Fibroblast of lung (primary cell): ENCODE measurements at places on chromosomes 2 and 18.
A peak's percentile ranks its signal among the peaks of the same experiment; 100 is the strongest.

DNA sequence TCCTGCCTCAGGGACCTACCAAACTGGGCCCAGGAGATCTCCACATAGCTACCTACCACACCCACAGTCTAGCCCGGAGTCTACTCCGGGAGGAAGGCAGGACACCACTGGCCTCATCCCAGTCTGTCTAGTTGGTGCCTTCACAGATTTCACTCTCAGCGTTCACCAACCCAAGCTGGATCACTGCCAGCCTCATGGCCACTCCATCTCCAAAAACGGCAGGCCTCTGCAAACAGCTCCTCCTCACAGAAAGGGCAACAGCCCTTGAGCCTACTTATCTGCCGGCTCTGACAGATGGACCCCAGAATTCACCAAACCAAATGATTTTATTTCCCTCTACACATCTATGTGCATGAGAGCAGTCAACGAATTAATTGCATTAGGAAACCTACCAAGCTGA lies 61.3 kb downstream of the NCKAP5 start:
- no peak for DNase-seq

DNA sequence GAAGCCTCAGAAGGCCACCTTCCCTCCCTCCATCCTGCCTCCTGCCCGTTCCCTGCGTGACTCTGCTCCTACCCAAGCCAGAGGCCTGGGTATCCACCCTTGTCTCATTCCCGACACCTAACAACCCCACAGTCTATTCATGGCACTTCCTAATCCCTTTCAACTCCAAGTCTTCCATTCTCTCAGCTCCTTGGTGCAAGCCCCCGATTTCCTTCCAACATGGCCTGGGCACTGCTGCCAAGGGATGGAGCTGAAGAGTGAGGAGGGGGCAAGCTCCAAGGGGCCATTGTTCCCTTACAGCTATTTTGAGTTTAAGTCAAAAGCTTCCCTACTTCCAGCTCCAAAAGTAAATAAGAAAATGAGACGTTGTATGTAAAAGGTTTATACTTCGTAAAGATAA lies 84.8 kb upstream of the ASB18 start:
- DNase-seq: no peak

DNA sequence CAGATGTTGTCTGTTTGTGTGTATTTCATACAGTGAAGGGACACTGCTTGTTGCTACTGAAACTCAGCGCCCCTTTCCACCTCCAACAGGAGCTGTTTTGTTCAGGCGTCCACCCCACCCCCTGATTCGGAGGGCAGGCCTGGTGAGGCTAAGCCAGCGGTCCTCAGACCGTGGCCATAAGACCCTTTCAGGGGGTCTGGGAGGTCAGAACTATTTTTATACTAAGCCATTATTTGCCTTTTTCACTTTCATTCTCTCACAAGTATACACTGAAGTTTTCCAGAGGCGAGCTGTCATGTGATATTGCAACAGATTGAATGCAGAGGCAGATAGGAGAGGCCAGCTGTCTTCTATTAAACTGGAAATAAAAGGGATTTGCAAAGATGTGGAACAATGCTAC lies 39.7 kb upstream of the IGFBP5 start:
- no peak for DNase-seq

DNA sequence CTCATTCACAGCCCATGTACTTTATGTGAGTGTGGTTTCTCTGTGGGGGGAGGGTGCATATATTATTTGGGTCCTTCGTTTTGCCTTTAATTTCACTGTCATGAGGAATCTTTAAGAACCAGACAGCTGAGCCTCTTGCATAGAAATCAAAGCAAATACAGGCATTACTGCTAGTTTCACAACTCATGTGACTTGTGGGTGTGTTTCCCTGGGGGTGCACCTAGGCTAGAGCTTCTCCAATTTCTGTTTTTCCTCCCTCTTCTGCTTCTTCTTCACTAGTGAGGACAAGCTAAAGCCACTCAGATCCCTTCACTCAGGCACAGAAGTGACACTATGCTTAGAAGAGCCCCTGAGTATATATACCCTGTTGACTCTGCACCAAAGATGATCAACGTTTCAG lies 131.4 kb downstream of the ACOXL start:
- DNase-seq: no peak

DNA sequence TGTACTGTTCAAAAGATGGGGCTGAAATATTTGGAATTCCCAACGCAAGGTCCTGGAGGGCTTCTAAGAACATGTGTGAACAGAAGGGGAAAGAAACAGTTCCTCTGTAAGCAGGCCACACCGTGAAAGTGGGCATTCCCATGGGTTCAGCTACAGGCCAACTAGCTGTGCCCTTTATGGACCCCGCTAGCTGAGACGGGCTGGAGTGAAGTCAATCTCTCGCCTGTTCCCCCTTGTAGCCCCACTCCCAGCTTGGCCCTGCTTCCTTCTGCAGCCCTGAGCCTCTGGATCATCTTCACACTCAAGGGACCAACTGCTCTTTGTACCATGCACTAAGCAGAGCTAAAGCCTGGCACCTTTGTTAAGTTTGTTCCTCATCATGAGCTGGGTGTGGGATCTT lies 55.4 kb downstream of the POLR1A start:
- DNase-seq: no peak

GRCh38 chr2:223513771-223514455 lies 88.2 kb downstream of the SCG2 start:
- DNase-seq: peak; percentile 57

DNA sequence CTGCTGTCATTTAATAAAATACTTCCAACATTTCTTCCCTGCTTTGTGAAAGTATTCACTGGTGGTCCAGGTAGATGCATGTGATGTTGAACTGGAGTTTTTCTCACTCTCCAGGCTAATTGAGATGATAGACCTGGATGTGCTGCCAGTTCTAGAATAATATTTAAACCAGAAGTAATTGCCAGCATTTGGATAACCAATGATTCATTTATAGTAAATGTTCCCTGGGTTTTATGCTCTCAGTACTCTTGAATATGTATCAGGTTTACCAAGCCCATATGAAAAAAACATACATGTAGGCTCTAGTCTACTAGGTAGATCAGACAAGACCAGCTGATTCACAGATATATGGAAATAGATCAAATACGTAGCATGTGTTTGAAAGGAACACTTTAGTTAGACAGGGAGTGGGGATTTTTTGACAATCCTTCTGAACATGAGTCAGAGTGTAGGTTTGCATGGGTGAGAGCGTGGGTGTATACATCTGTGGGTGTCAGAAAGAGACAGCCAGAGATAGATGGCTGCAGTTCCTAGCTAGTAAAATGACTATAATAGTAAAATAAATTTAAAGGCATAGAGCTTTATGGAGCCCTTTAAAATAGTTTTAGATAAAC lies 115.1 kb downstream of the NAB1 start:
- no peak for DNase-seq

GRCh38 chr2:46806526-46806925 lies 109.1 kb downstream of the MCFD2 start:
- peak; percentile 70 for DNase-seq

DNA sequence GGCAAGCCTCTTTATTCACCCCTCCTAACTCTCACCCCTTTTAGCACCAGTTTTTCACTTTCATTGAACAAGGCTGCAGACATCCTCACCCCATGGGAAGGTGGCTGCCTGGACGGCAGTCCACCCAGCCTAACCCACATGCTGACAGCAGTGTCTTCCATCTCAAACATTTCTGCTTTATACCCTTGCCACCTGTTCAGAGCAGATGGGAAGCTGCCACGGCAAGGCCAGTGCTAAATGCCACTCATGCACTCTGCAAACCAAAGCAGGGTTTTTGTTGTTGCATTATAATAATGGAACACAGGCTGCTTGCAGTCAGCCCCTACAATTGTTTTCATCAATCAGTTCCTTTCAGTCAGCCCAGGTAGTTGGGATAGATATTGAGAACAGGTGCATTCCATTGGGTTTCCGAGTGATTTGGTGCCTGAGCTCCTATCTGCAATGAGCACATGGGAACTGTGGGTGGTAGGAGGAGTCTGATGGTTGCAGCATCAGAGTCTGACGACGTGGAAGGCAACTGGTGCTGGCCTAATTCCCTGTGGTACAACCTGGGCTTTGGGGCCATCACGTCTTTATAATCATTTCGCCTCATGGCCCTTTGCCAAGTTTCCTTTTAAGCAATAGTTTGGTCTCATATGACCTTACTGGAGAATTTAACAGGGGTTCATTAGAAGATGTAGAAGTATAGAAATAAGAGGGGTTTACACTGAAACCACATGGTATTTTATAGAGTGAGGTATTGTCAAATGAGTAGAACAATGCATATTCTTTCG lies 252.5 kb upstream of the SP5 start:
- no peak for DNase-seq

DNA sequence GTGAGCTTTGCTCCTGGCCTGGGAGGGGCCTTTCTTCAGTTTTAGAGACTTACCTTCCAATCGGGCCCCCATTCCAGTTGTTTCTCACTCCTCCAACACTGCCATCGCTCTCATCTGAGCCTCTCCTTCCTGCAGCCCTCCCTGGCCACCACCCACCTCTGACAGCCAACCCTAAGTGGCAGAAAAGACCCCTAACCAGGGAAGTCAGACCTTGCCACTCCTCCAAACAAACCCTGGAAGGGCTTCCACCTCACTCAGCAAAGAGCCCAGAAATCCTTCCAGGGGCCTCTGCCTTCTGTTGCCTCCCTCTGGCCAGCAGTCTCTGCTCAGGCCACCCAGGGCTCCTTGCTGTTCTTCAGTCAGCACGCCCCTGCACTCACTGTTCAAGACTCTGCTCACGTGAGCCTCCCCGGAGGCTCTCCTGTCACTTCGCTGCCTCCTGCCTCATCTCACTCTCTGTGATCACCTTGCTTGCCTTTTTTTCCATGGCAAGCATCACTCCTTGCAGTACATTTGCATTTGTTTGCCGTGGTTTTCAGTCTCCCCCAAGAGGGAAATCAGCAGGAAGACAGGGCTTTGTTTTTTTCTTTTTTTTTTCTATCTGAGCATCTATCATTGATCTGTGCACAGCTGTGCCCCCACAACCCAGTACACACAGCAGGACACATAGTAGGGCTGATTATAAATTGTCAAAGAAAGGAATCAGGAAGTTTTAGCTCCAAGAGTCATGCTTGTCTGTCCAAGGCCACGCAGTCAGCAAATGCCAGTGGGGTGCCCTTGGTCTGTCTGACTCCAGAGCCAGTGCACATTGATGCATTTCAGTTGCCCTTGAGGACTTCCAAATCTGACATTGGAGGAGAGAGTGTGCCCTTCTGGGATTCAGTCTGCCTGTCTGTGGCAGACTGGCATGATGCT lies 83.9 kb downstream of the INHBB start:
- DNase-seq: no peak

GRCh38 chr18:9737472-9738121 lies 29.5 kb downstream of the RAB31 start:
- DNase-seq: peak; percentile 75

GRCh38 chr2:104140361-104140760 lies 713.6 kb upstream of the POU3F3 start:
- DNase-seq: no peak

DNA sequence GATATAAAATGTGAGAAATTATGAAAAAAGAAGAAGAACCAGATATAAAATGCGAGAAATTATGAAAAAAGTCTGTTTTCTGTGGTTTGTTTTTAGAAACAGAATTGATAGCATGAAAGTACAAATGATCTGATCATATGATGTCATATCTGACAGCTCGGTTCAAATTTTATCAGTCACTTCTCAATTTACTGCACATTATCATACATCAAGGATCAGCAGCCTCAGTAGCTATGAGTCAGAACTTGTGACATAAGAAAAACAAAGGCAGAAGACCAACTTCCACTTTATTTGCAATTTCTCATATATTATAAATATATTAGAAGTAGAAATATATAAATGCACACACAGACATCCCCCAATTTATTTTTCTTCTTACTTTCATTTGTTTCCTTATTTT lies 634.0 kb downstream of the LRP1B start:
- DNase-seq: peak; percentile 27

GRCh38 chr2:239264492-239264837 lies 136.4 kb downstream of the HDAC4 start:
- peak; percentile 53 for DNase-seq

GRCh38 chr2:3125001-3125760 lies 252.4 kb downstream of the EIPR1 start:
- no peak for DNase-seq

DNA sequence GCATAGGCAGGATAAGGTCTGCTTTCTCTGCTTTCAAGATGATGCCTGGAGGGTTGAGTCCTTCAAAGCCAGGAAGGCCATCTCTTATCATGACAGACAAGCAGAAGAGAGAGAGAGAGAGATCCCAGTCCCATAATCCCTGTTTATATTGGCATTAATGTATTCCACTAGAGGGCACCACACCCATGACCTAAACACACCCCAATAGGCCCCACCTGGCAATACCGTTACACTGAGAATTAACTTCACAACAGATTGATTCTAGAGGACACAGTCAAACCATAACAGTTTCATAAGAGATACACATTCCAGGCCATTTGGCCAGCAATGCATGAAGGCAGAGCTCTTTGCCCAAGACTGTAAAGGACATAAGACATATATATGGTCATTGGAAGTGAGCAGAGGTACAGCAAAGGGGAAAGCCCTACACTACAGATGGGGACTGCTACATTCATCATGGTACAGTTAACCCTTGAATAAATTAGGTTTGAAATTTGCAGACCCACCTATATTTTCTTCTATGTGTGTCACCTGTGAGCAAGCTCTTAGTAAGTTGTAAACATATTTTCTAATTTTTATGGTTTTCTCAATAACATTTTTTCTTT lies 1516.1 kb downstream of the RPIA start:
- no peak for DNase-seq

DNA sequence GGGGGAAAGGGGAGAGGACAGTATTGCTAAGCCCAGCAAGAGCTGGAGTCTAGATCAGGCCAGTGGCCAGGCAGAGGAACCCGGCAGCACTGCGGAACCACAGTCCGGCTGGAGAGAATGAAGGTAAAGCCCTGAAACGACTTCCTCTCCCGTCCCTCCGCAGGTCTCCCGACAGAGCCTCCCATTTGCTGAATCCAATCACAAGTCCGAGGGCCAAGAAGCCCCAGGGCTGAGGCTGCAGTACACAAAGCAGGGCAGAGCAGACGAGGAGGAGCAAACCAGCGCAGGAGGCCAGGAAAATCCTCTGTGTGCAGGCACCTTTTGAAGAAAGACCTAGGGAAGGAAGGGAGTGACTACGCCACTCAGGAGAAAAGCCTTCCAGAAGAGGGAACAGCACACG lies 104.4 kb downstream of the OSBPL1A start:
- no peak for DNase-seq

DNA sequence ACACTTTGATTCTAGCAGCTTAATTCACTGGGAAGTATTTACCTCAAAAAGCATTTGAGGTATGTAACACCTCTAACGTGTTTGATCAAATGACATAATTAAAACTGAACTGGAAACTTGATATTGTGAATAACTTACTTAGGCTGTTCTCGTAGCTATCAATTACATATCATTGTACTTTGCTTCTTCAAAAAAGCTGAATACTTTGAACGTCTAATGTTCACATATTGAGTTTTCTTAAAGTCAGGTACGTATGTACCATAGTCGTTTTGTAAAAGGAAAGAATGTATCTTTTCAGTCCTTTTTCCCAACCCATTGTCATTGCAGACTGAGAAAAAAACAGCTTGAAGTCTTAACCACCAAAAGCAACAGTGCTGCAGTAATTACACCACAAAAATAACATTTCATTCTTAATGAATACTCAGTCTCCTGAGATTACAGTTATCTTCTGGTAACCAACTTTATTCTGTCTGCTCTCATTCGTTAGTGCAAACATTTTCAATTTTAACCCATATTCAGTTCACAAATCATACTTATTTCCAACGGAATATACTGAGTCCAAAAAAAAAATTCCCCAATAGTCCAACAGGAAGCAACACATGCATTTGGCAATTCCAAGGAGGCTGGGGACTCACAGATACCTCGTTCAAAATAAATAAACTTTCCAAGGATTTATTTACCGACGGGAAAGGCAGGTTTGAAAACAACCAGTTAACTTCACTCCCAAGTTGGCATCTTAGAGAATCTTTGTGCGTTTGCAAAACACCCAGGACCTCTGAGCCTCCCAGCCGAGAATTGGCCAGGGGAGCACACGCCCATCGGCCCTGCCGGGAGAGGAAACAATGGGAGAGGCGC lies 1.1 kb downstream of the CHN1 start:
- no peak for DNase-seq
